ENCODE measurements at places on chromosomes 6 and 20.

DNA sequence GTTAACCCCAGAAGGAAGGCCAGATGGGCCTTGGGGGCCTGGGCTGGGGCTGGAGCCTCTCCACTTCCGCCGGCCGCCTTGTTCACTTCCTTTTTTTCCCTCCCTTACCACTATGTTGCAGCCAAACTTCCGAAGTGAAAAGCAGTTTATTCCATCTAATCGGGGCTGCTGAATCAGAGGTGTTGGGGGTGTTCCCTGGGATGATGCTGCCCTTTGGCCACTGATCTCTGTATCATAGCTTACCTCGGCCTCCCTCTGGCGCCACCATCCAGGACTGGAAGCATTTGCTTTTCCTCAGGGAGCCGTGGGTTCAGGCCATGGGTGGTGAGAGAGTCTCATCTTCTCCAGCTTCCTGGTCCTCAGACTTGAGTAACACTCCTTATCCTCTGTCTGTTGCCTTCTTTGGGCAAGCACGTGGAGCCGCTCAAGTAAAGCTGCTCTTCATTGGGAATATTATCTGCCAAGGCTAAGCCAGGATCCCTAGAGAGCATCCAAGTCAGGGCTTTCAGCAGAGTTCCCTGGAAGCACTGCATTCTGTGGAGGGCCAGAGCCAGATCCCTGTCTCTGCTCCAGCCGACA is 39.6 kb downstream of the SLX4IP start:
- H3K27me3 ChIP-seq, result no peaks in the 10 kb centered on the region
- no peak overlapping the region for H3K4me3 ChIP-seq
- no peak overlapping the region for H3K27ac ChIP-seq
- DNase-seq, result no peak
- H3K36me3 ChIP-seq, result no peaks in the 10 kb centered on the region
- H3K4me1 ChIP-seq, result no peaks in the 10 kb centered on the region

DNA sequence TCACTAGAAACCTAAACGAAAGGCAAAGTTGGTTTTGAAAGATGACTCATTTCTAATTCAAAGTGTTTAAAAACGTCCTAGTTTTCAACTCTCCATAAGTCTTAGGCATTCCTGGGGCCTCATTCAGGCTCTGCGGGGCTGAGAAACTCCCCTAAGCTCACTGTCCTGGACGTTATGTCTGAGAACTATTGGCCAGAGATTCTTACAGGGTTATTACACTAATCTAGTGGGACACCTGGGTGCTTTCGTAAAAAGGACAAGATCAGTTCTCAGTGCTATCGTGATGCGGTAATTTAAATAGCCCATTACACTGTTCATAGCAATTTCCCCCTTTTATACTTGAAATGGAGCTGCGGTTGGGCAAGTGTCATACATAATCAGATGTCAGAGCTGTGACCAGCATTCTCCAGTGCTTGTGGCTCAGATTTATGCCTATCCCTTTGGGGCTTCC is 280.9 kb downstream of the QKI start:
- H3K4me1 ChIP-seq, result no peaks in the 10 kb centered on the region
- no peaks in the 10 kb centered on the region for H3K36me3 ChIP-seq
- H3K4me3 ChIP-seq, result no peak overlapping the region
- no peaks in the 10 kb centered on the region for H3K27me3 ChIP-seq

- no peaks in the 10 kb centered on the region for H3K27me3 ChIP-seq
- H3K4me3 ChIP-seq, result no peak overlapping the region
- DNase-seq, result no peak
- H3K27ac ChIP-seq, result no peak overlapping the region
- H3K36me3 ChIP-seq, result no peaks in the 10 kb centered on the region
Measured at GRCh38 chr20:39829256-39829655, 859.8 kb downstream of the MAFB start.

GRCh38 chr20:24773751-24774201 is 175.3 kb upstream of the CST7 start:
- DNase-seq, result peak; percentile 12
- H3K27ac ChIP-seq, result no peak overlapping the region
- H3K27me3 ChIP-seq, result no peaks in the 10 kb centered on the region
- H3K4me3 ChIP-seq, result no peak overlapping the region

DNA sequence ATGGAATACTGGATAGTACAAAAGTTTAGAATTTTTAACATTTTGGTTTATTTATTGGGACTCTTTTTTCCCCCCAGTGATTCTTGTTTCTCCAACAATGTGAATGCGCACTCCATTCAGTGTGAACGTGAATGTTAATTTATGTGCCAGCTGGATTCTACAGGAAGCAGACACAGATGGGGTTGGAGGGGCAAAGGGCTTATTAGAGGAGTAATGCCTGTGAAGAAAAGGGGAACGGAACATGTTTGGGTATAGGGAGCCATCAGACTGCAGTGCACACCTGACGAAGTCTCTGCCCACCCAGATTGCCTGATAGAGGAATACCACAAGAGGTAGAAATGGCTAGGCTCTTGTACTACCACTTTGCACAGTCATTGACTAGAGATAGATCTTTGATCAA is 48.2 kb downstream of the PTPRA start:
- no peak overlapping the region for H3K4me3 ChIP-seq
- H3K27ac ChIP-seq, result no peak overlapping the region
- H3K36me3 ChIP-seq, result no peaks in the 10 kb centered on the region
- peaks cover 24% of the 10 kb centered on the region for H3K4me1 ChIP-seq
- no peaks in the 10 kb centered on the region for H3K27me3 ChIP-seq
